ENCODE measurements at places on chromosomes 1 and 21. TPM values are rescaled to one million over a fixed set of nuclear protein-coding genes. Genes with fewer than 3 reads are reported as not detected.

GRCh38 chr1:46113948-46114347 is 18.5 kb downstream of the PIK3R3 start:
- DNase-seq, result no peak

Gene SMAP2
- total RNA-seq, result 12.4 TPM

Gene NUDT4B
- not detected for total RNA-seq

Gene NBPF10
- total RNA-seq, result 6.3 TPM

DNA sequence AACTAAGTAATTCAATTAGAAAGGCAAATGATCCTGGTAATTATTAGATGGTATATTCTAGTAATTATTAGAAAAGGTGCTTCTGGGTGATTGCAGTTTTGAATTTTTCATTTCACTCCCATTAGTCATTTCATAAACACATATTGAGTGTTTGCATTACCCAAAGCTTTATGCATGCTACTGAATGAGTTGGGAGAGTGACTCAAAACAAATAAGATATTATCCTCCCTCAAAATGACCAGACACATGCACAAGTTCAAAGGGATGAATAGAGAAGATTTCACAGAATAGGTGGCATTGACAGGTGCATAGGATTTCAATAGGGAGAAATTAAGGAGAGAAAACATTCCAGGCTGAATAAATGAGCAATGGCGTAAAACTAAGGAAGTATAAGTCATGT is 84.7 kb downstream of the PHTF1 start:
- DNase-seq, result no peak

All from mesothelial cell of epicardium (in vitro differentiated cells).